ENCODE measurements at places on chromosomes 1 and 21. TPM values are rescaled to one million over a fixed set of nuclear protein-coding genes. Genes with fewer than 3 reads are reported as not detected.

DNA sequence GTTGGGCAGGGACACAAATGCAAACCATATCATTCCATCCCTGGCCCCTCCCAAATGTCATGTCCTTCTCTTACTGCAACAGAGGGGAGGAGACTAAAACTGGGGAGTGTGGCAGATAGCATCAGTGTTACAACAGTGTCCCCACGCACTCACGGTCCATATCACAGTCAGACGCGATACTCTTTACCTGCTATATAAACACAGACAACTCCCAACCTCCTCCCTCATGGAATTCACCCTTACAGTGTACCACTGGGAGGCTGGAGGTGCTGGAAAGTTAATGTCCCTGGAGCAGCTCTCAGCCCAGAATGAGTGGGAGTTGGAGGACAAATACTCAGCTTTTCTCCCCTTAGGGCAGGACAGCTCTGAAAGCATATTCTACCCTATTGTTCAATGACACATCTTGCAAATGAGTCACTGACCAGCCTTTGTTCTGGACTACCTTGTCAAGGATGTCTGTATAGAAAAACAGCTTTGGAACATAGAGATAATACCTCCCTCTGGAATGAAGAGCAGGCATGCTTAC, 445.9 kb downstream of the SETD4 start:
- DNase-seq = no peak

GRCh38 chr1:201515062-201515750, 8.3 kb upstream of the CSRP1 start:
- no peak for DNase-seq

GRCh38 chr1:153752571-153753195, 22.5 kb upstream of the SLC27A3 start:
- DNase-seq = no peak

GRCh38 chr1:12604114-12604874, 13.7 kb downstream of the DHRS3 start:
- no peak for DNase-seq

- no peak for DNase-seq
These were observed 856 bp downstream of the NRDC start for GRCh38 chr1:51877434-51878307.

Gene RNU1-2
- total RNA-seq = under 0.01 TPM

Gene RAB25
- 75.2 TPM for total RNA-seq

All from lung (tissue), 17 donors.